Caco-2 (cell line): ENCODE measurements at places on chromosomes 4 and X.

DNA sequence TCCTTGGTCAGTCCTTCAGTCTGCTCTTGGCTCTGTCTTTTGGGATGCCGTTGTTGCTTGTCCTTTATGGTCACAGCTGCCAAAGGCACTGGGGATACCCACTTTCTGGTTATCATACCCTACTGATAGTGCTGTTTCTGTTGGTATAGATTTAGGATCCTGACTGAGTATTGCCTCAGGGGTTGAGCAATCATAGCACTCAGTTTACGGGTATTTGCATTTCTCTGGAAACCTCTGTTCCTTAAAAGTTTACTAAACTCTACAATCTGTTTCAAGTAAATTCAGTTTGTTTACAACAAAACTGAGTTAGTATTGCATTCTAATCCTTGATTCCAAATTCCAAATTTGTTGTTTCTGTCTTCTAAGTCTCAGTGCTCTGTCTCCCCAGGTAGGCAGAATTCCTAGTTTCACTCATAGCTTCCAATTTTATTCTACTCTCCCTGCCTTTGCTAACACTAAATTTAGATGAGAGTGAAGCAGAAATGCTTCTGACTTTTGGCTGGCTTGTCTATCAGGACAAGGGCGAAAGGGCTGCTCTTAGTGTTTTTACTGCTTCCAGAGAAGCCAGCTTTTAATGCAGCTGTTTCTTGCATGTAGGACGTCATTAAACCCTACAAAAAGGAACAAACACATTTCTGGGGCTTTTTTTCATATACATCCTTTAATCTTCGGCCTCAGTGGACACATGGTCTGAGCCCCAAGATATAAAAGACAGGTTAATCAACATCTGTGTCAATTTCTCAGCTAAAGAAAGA, 17.2 kb upstream of the TET2 start:
- H3K27ac ChIP-seq = no peak overlapping the region
- H3K4me1 ChIP-seq = no peaks in the 10 kb centered on the region
- no peaks in the 10 kb centered on the region for H3K27me3 ChIP-seq
- no peak for DNase-seq
- no peaks in the 10 kb centered on the region for H3K36me3 ChIP-seq

DNA sequence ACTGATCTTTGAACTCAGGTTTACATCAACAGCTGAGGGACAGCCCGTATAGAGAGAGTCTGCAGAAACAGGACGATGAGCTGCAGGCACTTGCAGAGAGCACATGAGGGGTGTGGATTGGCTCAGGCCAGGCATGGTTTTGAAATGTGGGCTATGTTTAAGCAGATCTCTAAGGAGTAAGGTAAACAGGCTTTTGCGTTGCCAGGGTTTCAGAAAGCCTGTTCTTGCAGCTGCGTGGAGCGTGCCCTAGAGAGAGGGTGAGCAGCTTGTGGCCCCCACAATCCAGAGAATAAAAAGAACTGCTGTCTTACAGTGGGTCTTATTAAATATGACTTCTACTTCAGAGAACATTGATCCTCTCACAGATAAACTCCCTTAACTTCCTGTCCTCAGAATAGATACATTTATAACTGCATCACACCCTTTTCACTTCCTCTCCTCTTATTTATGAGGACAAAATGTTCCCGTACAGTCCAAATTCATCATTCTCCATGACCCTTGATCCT, 64.1 kb downstream of the TMA16 start:
- no peaks in the 10 kb centered on the region for H3K4me1 ChIP-seq
- no peak for DNase-seq
- H3K4me3 ChIP-seq = no peak overlapping the region
- H3K27me3 ChIP-seq = no peaks in the 10 kb centered on the region
- H3K36me3 ChIP-seq = no peaks in the 10 kb centered on the region
- H3K27ac ChIP-seq = no peak overlapping the region

DNA sequence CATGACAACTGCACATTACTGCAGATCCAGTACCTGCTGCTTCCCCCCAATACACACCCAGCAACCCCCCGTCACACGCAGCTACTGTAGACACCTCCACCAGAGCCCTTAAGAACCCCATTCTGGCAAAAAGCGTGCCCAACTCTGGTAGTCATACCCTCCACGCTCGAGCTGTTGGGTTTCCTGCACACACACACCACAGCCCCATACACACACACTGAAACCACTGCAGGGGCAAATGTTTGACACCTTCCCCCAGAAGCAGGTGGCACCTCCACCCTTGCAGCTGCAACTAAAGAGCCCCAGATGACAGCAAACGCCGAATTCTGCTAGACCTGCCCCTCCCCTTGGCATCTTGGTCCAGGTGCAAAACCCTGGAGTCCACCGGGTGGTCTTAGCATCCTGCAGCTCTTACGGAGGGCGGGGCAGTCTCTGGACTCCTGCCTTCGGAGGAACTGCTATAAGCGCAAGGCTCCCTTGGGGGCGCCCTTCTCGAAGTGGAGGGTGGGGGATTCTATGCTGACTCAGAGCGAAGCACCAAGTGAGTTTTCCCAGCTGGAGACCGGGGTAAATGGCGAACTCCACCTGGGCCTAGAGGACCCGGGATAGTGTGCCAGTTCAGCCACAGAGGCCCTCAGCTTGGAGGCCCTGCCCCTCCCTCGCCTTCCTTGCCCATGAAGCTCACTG, 1.5 kb downstream of the FRMPD3 start:
- no peak overlapping the region for H3K4me3 ChIP-seq
- no peaks in the 10 kb centered on the region for H3K36me3 ChIP-seq
- no peak for DNase-seq

DNA sequence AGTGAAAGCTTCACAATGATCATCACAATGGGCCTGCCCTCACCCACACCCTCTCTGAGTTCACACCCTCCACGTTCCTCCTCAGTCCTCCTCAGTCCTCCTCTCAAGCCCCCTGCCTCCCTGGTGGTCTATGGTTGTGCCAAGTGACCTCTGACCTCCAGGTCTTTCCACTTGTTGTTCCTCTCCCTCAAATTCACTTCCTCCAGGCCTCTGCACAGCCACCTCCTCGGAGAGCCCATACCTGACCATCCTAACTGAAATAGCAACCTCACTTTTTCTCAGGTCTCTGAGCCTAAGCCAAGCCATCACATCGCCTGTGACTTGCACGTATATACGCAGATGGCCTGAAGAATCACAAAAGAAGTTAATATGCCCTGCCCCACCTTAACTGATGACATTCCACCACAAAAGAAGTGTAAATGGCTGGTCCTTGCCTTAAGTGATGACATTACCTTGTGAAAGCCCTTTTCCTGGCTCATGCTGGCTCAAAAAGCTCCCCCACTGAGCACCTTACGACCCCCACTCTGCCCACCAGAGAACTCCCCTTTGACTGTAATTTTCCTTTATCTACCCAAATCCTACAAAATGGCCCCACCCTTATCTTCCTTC, 293.4 kb upstream of the TENM3 start:
- no peaks in the 10 kb centered on the region for H3K4me1 ChIP-seq
- H3K36me3 ChIP-seq = no peaks in the 10 kb centered on the region
- no peak overlapping the region for H3K27ac ChIP-seq
- no peak for DNase-seq

GRCh38 chr4:149102765-149103164, 660.6 kb upstream of the NR3C2 start:
- H3K4me3 ChIP-seq = no peak overlapping the region
- H3K27ac ChIP-seq = no peak overlapping the region
- no peaks in the 10 kb centered on the region for H3K36me3 ChIP-seq
- H3K4me1 ChIP-seq = no peaks in the 10 kb centered on the region
- no peaks in the 10 kb centered on the region for H3K27me3 ChIP-seq

- 0 out of 2 replicates have a peak, but pooled peaks cover 3% of the 10 kb centered on the region for H3K4me1 ChIP-seq
- no peak overlapping the region for H3K4me3 ChIP-seq
- H3K27ac ChIP-seq = no peak overlapping the region
- H3K36me3 ChIP-seq = no peaks in the 10 kb centered on the region
- H3K27me3 ChIP-seq = no peaks in the 10 kb centered on the region
Measured at GRCh38 chr4:99062120-99062519, 26.5 kb downstream of the ADH5 start.

DNA sequence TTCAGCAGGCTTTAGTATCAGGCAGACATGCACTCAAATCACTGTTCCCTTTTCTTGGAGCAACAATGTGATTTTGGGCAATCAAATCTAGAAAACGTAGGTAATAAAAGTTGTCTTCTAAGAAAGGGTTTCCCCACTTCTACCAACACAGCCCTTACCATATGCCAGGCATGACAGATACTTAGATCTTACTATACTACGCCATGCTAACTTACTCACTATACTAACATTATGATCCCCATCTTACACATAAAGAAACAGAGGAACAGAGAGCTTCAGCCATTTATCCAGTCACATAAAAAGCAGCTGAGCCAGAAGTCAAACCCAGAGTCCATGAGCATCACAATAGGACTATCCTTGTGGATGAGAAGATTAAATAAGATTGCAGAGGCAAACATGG, 9.2 kb downstream of the TXK start:
- H3K4me1 ChIP-seq = peaks cover 38% of the 10 kb centered on the region
- no peaks in the 10 kb centered on the region for H3K36me3 ChIP-seq
- no peaks in the 10 kb centered on the region for H3K27me3 ChIP-seq

- 0 out of 2 replicates have a peak, but pooled peaks cover 3% of the 10 kb centered on the region for H3K4me1 ChIP-seq
- H3K27me3 ChIP-seq = no peaks in the 10 kb centered on the region
- no peaks in the 10 kb centered on the region for H3K36me3 ChIP-seq
- DNase-seq = no peak
- H3K27ac ChIP-seq = no peak overlapping the region
Measured at GRCh38 chrX:38336538-38337240, 9.4 kb upstream of the RPGR start.

DNA sequence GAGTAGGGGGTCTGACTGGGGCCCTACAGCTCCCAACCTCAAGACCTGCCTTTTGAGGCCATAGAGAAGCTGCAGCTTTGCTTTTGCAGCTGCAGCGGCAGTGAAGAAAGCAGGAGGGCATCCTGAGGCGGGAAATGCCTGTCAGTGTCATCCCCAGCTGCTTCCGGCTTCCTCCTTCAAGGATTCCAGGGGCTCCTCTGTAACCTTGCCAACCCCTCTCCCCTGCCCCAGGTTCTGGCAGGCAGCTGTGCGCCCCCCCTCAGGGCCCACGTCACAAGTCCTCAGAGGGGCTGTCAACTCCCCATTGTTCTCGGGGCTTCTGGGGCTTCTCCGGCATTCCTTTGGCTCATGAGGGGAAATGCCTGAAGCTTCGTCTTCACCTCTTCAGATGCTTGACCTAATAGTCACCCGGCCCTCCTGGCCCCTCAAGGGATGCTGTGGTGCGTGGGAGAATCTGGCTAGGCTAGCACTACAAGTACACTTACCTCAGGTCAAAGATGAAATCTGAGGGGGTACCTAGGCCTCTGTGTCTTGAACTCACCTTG, 31.9 kb downstream of the APLN start:
- H3K27me3 ChIP-seq = no peaks in the 10 kb centered on the region
- no peak for DNase-seq
- H3K4me1 ChIP-seq = no peaks in the 10 kb centered on the region
- H3K27ac ChIP-seq = no peak overlapping the region
- H3K4me3 ChIP-seq = no peak overlapping the region

DNA sequence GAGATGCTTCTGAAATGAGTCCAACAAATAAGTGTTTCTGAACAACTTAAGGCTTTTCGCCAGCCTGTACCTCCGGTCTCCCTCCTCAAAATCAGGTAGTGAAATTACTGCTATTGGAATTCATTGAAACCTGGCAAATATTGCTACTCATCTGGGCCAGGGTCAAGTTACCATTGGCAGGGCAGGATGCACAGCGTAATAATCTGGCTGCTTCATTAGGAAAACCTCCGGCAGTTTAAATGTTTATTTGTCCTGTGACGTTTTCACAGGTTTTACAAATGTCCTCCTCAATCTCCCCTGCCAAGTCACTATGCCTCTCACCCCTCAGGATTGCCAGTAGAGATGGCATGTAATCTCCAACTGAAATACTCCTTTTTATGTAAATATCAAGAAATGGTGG, 92.6 kb upstream of the KDR start:
- H3K36me3 ChIP-seq = no peaks in the 10 kb centered on the region
- DNase-seq = no peak
- H3K4me1 ChIP-seq = 0 out of 2 replicates have a peak, but pooled peaks cover 9% of the 10 kb centered on the region
- no peak overlapping the region for H3K4me3 ChIP-seq
